ENCODE measurements at places on chromosomes 12 and 14. TPM values are rescaled to one million over a fixed set of nuclear protein-coding genes. Genes with fewer than 3 reads are reported as not detected.

GRCh38 chr14:57796556-57796955, 69.3 kb downstream of the SLC35F4 start:
- no peak for DNase-seq

DNA sequence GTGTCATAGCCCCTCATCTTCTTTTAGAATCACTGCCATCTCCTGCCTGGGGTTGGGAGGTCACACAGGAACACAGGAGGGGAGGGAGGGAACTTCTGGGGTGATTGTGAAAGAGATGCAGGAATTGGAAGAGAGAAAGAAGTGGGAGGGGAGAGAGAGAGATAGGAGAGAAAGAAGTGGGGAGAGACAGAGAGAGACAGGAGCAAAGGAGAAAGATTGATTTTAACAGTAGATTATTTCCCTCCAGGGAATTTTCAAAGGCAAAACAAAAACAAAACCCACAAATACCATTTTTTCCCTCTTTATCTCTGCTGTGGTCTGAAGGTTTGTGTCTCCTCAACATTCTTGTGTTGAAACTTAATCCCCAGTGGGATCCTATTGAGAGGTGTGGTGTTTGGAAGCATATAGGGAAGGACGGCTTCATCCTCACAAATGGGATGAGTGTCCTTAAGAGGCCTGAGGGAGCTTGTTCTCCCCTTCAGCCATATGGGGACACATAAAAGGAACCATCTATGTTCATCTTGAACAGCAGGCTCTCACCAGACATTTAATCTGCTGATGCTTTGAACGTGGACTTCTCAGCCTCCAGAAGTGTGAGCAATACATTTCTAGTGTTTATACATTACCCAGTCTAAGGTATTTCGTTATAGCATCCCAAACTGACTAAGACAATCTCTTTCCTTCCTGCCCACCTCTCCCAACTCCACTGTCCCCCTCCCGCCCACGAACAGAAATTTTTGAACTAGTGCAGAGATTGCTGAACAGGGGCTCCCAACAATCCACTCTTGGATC, 134.9 kb upstream of the MAX start:
- DNase-seq = peak; percentile 75

DNA sequence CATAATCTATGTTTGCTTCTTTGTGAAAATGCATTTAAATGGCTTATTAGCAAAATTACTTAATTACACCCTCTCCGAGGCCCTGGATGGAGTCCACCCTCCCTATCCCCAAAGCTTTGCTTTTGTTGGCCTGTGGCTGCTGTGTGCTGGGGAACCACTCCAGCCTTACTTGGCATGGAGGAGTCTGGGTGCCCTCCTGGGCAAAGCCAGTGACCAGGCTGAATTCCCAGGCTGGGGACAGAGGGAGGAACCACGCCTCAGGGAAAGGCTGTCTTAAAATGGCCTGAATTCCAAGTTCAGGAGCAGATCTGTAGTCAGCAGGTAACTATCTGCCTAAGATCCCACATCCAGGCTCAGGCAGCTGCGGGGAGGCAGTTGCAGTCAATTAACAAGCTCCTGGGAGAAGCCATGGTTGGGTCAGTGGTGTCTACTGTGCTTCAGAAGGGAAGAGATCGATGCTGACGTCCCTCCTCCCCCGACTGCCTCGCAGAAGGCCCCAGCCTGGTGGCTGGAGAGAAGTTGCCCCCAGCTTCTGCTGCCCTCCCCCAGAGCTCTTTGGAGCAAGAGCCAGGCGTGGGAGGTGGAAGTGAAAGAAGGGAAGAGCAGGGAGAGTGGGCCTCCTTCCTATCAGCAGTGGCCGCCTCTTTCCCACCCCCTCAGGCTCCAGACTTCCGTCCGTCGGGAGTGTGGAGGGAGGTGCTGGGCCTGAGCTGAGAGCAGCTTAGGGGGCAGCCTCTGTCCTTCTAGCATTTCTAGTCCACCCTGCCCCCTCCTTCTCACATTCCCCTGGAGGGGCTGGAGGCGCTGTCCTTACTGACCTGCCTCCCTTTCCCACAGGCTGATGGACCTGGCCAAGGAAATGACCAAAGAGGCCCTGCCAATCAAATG, 11.3 kb downstream of the VASH1 start:
- DNase-seq = peak; percentile 77

WSCD2 gene
- total RNA-seq = not detected

DNA sequence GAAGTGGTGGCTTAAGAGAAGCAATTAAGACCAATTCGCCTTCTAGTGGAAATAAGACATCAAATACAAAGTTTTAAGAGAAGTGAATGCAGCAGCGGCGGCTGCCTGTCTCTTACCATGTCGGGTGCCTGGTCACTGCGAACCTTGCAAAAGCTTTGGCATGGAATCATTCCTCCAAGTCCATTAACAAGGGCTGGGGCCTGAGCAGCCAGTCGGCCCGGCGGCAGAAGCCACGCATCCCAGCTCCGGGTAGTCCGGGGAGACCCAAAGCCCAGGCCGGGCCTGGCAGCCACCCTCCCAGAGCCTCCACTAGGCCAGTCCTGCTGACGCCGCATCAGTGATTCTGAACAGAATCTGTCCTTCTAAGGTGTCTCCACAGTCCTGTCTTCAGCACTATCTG, 321.0 kb downstream of the TMEM121 start:
- DNase-seq = no peak

GRCh38 chr12:100189636-100190394, 10.8 kb upstream of the ACTR6 start:
- no peak for DNase-seq

GLIPR1L1 gene
- not detected for total RNA-seq

CACNA1C gene
- total RNA-seq = 0.98 TPM

KRT85 gene
- not detected for total RNA-seq

DNA sequence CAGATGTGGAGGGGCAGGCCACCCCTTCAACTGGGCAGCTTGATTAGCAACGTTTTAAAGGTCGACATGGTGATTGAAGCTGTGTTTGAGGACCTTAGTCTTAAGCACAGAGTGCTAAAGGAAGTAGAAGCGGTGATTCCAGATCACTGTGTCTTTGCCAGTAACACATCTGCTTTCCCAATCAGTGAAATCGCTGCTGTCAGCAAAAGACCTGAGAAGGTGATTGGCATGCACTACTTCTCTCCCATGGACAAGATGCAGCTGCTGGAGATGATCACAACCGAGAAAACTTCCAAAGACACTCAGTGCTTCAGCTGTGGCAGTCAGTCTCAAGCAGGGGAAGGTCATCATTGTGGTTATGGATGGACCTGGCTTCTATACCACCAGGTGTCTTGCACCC, 23.9 kb upstream of the AICDA start:
- no peak for DNase-seq

KRT78 gene
- 0.36 TPM for total RNA-seq

DNA sequence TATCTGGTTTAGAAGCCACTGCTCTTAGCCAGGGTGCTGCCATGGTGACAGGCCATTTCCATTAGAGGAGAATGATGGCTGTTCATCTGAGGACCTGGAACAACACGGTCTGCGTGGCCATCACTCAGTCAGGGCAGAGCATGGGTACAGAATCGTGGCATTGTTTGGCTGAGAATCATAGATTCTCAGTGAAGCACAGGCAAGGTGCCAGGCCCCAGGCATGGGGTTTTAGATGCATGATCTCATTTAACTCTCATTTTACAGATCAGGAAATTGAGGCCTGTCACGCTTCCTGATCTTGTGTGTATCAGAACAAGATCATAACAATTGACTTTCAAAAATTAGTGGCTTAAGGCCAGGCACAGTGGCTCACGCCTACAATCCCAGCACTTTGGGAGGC, 26.8 kb upstream of the IRF2BPL start:
- no peak for DNase-seq

DNA sequence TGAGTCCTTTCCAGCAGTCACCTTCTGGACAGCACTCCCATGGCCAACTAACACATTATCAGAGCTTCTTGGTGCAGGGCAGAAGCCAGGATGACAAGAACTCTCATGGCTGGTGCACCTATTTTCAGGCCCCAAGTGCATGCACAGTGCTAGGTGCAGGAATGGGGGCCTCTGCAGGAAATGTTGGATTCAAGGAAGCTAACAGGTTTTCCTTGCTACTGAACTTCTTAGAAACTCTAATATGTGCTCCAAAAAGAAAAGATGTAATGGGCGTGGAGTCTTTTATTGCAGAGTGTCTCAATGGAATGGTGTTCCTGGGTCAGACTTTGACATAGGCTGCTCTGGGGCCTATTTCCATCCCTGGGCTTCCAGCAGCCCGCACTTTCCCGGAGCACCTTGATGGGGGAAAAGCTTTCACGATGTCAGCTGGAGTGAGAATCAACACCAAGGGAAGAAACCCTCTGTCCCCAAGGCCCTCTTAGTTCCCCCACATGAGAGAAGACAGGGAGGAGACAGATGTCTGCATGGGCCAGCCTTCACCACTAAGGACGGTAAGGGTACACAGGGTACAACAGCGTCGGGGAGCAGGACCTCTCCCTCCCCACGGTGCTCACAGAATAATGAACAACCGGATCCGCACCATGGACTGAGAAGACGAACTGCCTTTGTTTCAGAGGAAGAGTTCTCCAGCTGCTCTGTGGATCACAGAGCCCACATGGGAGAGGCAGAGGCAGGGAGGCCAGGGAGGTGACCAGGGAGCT, 6.9 kb downstream of the KRT3 start:
- no peak for DNase-seq

DNA sequence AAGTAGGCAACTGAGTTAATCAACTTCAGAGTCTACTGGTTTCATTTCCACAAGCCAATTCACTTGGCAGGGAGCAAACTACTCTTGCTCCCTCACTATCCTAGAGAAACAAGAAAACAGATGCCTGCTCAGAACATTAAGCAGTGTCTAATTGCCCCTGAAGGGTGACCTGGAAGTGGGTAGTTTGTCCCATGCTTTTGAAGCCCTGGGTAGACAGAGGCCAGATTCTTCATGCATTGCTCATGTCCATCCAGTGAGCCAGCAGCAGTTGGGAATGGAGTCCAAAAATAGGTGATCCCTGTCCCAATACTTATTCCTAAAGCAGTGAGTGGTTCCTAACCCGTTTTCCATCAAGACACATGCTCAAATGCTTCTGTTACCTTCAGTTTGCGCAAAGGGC, 48.8 kb downstream of the BICDL1 start:
- DNase-seq = peak; percentile 2

DNA sequence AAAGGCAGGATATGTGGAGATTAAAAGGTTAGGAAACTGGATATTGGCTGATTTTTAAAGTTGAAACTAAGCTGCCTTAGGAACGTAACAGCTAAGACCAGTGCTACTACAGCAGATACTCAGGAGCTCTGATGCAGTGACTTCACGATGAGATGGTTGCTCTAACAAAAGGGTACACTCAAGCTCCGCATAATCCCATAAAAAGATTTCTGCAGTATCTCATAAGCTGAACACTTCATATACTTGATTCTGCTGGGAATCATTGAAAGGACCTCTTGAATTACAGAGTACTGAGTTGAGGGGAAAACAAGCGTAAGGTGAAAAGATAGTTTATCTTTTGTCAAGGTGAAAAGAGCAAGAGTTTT, 3.7 kb downstream of the RNF10 start:
- DNase-seq = no peak

GRCh38 chr12:116455540-116456329, 103.4 kb upstream of the MAP1LC3B2 start:
- DNase-seq = peak; percentile 83

GRCh38 chr12:48788524-48788853, 400 bp downstream of the ADCY6 start:
- DNase-seq = no peak

STAC3 gene
- total RNA-seq = 0.84 TPM

- DNase-seq = no peak
Observed at GRCh38 chr14:53491256-53491883, 338.2 kb upstream of the DDHD1 start.

DNA sequence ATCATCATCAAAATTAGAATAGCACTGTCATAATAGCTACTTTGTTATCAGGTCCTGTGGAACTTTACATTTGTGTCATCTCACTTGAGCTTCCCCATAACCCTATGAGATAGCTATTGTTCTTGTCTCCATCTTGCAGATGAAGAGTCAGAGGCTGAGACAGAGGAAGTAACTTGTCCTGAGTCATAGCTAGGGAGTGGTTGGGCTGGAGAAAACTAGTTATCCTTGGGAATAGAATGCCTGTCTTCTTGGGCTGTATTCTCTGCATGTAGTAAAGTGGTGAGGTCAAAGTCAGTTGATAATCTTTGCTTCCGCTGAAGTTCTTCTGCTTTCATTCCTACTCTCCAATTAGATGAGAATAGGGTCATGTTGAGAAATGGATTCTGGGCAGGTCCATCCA, 117.0 kb downstream of the SMOC1 start:
- DNase-seq = peak; percentile 55

DNA sequence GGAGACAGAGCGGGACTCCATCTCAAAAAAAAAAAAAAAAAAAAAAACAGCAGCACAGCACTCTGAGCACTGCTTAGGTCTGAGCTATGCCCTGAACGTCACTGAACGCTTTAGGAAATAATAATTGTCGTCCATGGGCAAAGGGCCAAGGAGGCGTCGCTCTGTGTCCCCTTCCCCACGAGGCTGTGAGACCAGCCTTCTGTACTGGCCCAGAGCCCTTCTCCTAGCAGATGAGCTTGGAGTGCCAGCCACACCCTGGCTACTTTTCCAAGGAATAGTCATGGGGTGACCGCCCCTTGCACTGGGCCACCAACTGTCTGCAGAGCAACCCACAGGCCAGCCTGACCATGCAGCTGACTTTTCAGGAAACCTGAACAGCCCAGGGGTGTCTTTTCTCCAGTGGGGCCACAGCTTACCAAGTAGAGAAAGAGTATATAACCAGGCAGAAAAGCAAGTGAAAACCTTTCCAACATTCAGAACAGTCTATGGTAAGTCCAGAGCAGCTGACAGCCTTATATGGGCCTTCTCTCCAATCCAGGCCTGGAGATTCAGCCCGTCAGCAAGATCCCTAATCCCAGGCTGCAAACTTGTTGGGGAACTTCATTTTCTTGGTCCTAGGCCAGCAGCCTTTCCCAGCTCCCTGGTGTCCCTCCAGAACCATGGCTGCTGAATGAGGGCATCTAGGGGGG, 28.5 kb downstream of the CD9 start:
- DNase-seq = peak; percentile 29

GRCh38 chr12:31999692-32000091, 40.5 kb downstream of the RESF1 start:
- no peak for DNase-seq

DNA sequence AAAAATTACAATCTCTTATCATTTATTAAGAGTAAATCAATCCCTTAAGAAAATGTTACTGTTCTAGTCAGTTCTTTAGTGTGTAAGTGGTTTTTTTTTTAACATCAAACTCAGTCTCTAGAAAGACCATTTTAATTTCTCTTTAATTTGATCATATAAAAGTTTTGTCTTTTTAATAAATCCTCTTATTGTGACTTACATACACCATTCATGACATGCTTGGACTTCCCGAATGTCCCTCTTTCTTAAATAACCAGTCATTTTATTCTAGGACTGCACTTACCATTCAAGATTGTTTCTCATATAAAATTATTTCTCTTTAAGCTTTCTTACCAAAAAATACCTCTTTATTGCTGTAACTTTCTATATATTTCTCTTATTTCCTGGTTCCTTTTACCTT, 60.8 kb upstream of the EVL start:
- no peak for DNase-seq

KLRC2 gene
- 17.4 TPM for total RNA-seq

GRCh38 chr14:68477110-68477455, 315.8 kb downstream of the ZFP36L1 start:
- no peak for DNase-seq

ARMH4 gene
- total RNA-seq = 1.3 TPM

GRCh38 chr12:31837913-31838312, 109.1 kb upstream of the AMN1 start:
- DNase-seq = no peak

PDE3A gene
- total RNA-seq = under 0.01 TPM

- DNase-seq = no peak
Observed at GRCh38 chr12:50061171-50061570, 3.8 kb downstream of the ASIC1 start.
